Stimulated activated CD4-positive, alpha-beta T cell treated with anti-CD3 and anti-CD28 coated beads, TNF-alpha, amount 100 ng/mL, for 48 hours (primary cell): ENCODE measurements at places on chromosomes 4 and X.

DNA sequence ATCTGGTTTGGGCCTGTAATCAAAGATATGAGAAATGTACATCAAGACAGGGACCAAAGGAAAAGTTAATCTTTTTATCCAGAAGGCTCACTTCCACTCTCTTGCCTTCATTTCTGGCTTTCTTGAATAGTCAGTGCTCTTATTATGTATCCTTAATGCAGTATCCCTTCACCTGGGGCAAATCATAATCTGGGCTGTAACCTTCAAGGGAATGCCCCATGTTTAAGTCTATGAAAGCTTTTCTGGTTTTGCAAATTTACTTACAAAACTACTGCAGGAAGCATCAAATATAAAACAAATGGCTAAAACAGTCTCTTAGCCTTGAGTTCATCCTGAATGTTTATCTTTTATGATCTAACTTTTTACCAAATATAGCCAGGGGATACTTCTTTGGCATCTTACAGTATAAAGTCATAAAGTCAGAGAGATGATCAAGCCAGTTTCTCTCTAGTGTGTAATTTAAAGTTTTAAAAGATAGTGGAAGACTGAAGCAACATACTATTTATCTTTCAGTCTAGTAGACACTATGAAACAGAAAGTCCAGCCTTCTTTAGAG is 1214.8 kb downstream of the STIM2 start:
- no peak for DNase-seq

DNA sequence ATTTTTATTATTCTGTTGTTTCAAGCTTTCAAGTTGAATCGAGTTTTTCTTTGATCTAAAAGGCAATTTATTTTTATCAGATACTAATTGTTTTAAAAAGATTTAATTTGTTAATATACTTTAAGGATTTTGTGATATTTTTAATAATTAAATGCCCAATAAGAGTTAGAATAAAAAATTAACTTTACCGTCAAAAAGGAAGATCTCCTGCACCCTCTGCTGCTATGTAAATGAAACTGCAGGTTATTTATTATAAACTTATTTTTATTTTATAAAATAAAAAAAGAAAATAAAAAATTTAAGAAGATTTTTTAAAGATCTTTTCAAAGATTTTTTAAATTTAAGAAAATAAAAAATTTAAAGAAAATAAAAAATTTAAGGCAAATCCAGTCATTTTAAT is 166.1 kb downstream of the CCSER1 start:
- DNase-seq: no peak

DNA sequence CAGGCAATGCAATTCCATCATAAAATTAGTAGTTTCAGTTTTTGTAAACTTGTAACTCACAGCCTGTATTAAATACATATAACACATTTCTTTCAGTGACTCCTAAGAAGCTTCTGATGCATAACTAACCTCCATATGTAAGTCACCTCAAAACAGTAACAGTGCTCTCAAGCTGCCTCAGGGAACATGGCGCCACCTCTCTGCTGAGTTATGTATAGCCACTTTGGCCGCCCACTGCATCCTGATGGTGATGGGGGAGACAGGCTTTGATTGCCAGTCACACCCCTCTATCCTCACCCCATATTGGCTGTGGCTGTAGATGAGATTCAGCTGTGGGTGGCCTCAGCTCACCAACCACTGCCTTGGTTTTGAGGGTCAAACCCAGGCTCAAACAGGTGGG is 54.3 kb downstream of the LRBA start:
- peak; percentile 44 for DNase-seq

DNA sequence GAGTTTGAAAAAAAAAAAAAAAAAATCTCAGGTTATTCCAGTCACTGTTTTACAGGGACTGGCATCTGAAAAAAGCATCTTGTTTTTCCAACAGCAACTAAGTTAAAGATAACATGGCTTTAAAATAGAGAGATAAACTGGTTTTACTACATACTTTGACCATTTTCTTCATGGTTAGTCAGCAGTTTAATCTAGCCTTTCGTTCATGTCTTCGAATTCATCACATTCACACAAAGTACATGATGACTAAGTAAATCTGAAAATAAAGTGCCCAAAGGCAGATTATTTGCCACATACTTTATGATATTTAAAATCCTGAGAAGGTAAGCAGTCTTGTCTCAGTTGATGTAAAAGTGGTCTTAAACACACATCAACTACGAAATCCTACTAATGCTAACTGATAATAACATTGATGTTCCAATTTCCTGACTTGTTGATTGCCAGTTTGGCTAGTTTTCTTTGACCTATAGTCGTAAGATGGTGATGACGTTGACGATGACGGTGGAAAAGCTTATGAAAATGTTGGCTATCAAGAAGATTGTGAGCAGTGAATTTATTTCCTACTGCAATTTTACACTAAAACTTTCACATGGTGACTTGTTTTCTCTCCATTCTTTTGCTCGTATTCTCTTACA is 540.5 kb upstream of the BOD1L1 start:
- no peak for DNase-seq

DNA sequence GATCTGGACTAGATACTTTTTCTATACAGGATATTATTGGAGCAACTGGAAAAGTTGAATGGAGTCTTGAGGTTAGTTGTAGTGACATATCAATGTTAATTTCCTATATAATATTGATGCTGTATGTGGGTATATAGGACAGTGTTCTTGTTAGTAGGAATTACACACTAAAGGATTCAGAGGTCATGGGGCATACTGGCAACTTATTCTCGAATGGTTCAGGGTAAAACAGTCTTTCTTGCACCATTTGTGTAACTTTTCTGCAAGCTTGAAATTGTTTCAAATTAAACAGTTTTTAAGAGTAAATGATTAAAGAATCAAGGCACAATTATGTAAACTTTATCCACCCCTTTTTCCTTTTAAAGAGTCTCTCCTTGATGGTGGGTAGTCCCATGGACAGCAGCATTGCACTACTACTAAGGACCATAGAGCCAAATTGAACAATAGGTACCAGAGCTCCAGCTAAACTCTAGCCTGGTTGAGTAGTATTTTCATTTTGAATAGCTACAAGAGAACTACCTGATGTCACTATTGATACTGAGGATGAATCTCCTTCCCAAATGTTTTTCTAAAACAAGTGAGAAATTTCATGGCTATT is 70.1 kb downstream of the DMP1 start:
- no peak for DNase-seq

GRCh38 chrX:136192839-136193414 is 45.6 kb downstream of the FHL1 start:
- DNase-seq: no peak

- no peak for DNase-seq
Observed at GRCh38 chrX:68238568-68238967, 194.7 kb downstream of the OPHN1 start.

- no peak for DNase-seq
Observed at GRCh38 chr4:154720618-154721267, 23.1 kb upstream of the LRAT start.

DNA sequence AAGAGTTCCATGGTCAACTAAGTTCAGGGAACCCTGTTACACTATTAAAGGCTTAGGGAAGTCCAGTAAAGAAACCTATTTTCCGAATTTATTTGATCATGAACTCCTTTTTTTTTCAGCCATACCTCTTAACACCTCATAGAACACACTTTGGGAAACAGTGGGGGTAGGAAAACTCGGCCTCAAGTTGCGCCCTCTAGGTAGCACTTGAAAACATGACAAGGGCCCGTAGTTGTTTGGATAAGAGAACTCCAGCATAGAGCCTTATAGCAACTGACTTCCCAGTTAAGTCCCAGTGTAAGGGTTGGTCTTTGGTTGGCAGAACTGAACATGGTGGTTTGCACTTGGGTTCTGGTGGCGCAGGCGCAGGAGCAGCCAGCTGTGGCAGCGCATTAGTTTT is 14.4 kb downstream of the OGT start:
- no peak for DNase-seq

GRCh38 chrX:150202641-150203247 is 160.4 kb upstream of the MAMLD1 start:
- no peak for DNase-seq

DNA sequence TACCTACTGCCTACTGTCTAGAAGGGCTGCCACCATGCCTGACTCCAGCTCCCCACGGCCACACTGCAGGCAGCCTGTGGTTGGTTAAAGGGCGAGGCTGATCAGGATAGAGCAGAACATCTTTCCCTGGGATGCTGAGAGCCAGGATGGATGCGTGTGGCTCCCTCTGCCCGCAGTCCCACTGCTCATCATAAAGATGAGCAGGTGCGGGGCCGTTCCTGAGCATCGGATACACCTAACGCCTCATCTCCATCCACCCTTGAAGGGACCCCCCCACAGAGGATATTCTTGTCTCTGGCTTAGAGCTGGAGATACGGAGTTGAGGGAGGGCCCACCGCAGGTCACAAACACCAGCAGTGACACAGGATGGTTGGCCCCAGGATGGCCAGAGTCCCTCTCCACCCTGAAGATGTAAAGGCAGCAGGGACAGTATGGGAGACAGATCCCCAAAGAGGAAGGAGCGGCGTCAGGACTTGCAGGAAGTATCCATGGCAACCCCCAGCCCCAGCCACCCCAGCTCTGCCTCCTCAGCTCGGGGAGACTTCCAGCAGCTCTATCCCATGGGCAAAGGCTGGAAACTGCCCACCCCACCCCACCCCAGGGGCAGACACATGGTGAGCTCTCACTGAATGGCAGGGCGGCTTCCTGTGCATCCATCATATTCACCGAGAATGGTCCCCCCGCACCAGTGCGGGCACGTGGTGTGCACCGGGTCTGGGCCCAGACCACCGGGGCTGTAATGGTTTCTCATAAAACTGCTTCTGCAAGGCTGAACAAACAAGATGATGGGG is 19.3 kb downstream of the PPP2R2C start:
- DNase-seq: no peak

- DNase-seq: no peak
Observed at GRCh38 chrX:1592470-1593142, 1.2 kb downstream of the AKAP17A start.

- DNase-seq: no peak
Observed at GRCh38 chr4:122576261-122577188, 44.3 kb downstream of the IL21 start.

DNA sequence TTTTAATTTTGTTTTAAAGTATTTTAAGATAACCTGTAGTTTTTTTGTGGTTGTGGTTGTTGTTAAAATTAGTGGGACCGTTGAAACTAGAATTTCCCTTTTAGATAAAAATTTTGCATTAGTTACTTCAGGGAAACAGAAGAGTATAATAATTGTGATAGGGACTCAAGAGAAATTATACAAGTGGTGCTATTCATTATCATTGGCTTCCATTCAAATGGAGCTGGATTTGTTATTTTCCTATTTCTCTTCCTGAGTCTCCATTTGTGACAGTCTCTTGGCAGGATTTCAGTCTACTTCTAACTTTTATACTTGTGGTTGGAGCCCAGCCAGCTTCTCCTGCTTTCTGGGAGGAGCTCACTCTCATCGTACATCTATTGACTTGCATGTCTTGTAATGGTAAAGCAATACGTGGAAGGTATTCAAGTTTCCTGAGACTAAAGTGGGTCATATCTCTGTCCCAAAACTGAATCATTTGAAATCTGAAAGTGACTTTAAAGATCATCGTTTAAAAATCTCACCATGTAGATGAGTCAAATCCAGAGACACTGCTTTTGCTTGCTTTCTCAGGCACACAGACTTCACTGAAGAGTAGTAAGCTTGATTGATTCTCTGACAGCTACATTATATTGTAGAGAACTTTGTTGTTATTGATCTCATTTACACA is 155.8 kb downstream of the RPA4 start:
- DNase-seq: no peak

GRCh38 chrX:130048686-130049222 is 61.5 kb downstream of the ELF4 start:
- DNase-seq: no peak

DNA sequence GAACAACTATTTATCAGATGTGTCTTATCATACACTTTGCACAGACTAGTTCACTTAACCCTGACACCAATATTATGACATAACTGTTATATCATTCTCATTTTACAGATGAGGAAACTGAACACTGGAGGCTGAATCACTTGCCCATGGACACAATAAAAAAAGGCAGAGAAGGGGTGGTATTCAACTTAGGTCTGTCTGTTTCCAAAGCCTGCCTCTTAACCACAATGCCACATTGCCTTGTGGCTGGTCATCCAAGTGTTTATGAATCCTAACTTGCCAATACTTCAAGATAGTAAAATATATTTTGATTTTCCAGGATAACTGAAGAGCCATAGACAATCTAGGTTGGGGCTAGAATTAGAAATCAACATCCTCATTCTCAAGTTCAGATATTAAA is 327.8 kb downstream of the NR3C2 start:
- DNase-seq: no peak

DNA sequence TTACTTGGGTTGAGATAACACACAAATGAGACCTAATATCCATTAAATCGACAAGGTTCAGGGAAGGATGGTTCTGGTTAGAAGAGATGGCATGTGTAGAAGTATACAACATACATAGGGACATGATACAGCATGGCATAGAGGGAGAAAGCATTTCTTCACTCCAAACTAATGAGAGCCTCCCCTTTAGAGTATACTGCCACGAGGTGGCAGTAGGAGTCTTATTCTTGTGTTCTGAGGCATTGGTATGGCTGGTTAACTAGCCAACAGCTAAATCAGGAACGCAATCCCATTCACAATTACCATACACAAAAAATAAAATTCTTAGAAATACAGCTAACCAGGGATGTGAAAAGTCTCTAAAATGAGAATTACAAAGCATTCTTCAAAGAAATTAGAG is 29.1 kb upstream of the TRO start:
- DNase-seq: no peak

DNA sequence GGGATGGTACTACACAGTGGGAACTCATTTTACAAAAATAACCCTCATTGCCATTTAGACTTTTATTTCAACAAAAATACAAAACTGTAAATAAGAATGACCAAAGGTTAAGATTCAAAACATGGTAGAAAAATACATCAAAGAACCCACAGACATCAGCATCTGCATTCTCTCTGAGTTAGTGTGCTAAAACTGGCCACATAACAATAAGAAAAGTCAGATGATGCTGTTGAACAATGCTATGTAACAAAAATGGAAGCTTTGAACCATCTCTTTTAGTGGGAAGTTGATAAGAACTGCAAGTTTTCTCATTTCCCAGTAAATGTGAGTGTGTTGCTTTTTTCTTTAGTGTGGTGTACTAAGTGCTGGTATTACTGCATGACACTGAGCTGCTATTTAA is 888.4 kb upstream of the EPHA5 start:
- DNase-seq: no peak

GRCh38 chr4:4425696-4426095 is 38.8 kb downstream of the NSG1 start:
- no peak for DNase-seq

GRCh38 chr4:77028246-77028645 is 47.5 kb downstream of the CCNI start:
- DNase-seq: no peak

GRCh38 chr4:6121276-6121850 is 79.0 kb downstream of the JAKMIP1 start:
- no peak for DNase-seq

DNA sequence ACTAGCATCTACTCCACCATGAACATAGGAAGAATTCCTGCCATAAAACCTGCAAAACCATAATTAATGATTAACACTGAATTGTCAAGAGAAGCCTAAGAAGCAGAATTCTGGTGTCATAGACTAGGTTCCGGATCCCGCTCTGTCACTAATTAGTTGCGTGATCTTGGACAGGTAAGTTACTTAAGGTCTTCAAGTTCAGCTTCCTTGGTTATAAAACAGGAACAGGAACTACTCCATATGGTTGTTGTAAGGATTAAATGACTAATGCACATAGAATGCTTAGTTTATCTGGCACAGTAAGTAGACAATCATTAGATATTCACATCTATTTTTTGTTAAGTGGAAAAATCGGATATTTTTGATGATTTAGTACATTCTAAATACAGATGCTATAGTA is 14.3 kb downstream of the G3BP2 start:
- no peak for DNase-seq

- DNase-seq: no peak
Observed at GRCh38 chrX:47613082-47613481, 6.6 kb downstream of the SYN1 start.
